ENCODE measurements at places on chromosomes 13 and 19. TPM values are rescaled to one million over a fixed set of nuclear protein-coding genes. Genes with fewer than 3 reads are reported as not detected.

GRCh38 chr13:50936679-50937078 lies 27.1 kb downstream of the RNASEH2B start:
- DNase-seq = no peak

DNA sequence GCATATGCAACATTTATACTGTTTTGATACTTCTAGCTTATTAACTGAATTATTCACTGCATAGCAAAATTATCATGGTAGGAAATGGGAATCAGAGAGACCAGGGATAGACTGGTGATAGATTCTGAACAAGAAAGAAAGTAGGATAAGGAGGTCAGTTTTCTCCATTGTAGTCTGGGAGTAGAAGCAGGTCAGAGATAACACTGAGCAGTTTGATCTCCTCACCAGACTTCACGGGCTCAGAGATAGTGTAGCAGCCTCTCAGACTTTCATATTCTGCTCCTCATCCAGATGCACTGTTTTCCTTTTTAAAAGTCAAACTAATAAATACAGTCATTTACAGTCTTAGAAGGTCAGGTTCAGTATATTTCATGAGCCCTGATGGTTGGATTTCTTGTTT lies 56.0 kb upstream of the MYO16 start:
- DNase-seq = no peak

GRCh38 chr13:100484702-100485101 lies 103.9 kb downstream of the GGACT start:
- no peak for DNase-seq

FUZ gene
- total RNA-seq = 23.1 TPM

GRCh38 chr19:19201697-19202630 lies 1.2 kb downstream of the NR2C2AP start:
- DNase-seq = no peak

GRCh38 chr13:97113231-97114001 lies 108.7 kb upstream of the MBNL2 start:
- DNase-seq = no peak

GRCh38 chr19:42555801-42556200 lies 27.5 kb upstream of the CEACAM1 start:
- DNase-seq = no peak

DNA sequence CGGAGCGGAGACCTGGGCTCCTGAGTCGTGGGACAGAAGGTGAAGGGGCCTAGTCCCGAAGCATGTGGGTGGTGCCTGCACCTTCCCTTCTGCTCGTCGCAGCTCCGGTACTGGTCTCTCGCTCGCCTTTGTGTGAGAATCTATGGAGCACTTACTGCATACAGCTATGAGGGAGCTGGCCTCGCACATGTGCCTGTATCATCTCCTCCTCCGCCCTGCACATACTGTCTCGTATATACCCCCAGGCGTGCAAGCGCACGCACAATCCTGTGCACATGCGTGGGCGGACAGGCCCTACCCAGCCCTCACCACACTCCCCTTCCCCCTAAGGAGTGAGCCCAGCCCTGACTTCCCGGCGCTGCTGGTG lies 8.7 kb downstream of the PIK3R2 start:
- DNase-seq = no peak

ZNF723 gene
- total RNA-seq = not detected

- DNase-seq = no peak
Observed at GRCh38 chr19:53874606-53874990, 6.9 kb downstream of the MYADM start.

TMEM238 gene
- 23.6 TPM for total RNA-seq

DNA sequence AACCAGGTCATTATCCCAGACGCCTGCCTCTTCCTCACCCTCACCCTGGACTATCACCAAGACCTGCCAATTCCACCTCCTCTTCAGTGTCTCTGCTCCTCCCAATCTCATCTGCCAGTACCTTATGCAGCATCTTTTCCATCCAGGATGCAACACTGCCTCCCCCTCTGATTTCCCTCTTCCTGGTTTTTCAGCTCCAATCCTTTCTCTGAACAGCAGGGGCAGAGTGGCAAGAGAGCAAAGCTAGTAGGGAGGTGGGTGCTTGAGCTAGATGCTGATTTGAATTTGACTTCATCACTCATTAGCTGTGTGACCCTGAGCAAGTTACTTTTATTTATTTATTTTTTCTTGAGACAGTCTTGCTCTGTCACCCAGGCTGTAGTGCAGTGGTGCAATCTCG lies 25.6 kb upstream of the CABP5 start:
- no peak for DNase-seq

Data from activated CD8-positive, alpha-beta T cell treated with anti-CD3 and anti-CD28 coated beads, Interleukin-2, amount 10 ng/mL, durations not matched to agents 7 days and 5 days (primary cell).